Stimulated activated memory B cell treated with anti-CD40 and anti-IgM and Interleukin-4, amounts not matched to agents 10 μg/mL and 1 μg/mL and 100 μg/mL, for 72 hours (primary cell): ENCODE measurements at places on chromosomes 6 and 20.

- no peak for ATAC-seq
Observed at GRCh38 chr6:131129689-131130553, 5.3 kb upstream of the AKAP7 start.

DNA sequence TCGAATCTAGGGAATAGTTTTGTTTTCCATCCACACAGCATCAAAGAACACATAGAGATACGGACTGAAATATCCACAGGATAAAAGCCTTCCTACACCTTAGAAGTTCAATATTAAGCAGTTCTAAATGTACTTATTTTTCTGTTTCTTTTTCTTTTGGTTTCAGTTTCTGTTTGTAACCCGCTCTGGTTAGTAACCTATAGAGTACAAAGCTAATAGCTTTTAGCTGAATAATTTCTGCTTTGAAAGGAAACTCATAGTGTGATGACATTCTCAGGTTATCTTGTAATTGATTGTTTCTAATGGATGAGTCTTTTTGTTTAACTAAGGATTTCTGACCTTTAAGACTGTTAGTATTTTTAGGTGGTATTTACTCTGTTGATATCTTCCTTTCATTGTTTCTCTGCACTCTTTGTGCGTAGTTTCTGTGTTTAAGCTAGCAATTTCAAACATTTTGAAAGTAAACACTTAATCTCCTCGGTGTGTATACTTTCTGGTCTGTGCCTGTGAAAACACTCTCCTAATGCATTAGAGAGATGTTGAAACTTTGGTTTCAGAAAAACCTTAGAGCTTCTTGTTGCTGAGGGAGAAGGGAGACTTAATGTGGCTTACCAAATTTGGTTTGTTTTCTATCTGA, 385.5 kb downstream of the HDGFL1 start:
- no peak for ATAC-seq

- ATAC-seq = no peak
Observed at GRCh38 chr6:135521431-135521830, 23.9 kb upstream of the AHI1 start.

DNA sequence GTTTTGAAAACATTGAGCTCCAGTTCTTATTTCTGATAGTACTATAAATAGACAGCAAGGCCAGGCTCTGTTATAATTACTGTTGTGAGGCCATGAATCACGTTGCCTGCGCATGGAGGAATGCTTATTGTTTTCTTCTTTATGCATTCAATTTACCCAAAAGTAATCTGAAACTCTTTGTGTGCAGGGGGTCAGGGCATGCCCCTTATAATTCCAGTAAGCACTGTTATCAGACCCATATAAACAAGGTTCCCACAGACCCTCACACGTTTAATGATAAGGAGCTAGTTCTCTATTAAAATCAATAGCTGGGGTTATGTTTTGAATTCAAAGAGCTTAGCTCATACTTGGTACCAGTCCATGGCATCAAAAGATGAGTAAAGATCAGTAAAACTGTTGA, 174.8 kb upstream of the ARG1 start:
- no peak for ATAC-seq

GRCh38 chr20:61115364-61116065, 136.5 kb upstream of the CDH4 start:
- ATAC-seq = no peak

DNA sequence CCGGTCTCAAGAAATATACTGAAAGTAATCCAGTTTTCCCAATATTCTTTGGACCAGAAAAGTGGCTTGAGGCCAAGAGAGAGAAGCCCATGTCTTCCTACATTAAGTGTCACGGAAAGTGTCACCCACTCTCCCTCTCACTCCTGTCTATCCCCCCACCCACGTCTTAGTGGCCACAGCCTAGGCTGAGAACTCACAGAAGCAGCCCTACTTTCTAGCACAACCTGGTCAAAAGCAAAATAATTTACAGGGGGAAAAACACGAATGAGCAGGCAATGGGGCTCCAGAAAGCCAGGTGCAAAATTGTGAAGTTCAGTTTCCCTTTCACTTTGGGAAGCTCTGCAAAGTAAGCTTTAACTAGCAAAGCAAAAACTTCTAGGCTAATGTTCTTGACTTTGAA, 118.0 kb downstream of the OPRM1 start:
- ATAC-seq = peak; percentile 44

- ATAC-seq = peak; percentile 24
Observed at GRCh38 chr6:8182902-8183665, 80.7 kb upstream of the EEF1E1 start.

DNA sequence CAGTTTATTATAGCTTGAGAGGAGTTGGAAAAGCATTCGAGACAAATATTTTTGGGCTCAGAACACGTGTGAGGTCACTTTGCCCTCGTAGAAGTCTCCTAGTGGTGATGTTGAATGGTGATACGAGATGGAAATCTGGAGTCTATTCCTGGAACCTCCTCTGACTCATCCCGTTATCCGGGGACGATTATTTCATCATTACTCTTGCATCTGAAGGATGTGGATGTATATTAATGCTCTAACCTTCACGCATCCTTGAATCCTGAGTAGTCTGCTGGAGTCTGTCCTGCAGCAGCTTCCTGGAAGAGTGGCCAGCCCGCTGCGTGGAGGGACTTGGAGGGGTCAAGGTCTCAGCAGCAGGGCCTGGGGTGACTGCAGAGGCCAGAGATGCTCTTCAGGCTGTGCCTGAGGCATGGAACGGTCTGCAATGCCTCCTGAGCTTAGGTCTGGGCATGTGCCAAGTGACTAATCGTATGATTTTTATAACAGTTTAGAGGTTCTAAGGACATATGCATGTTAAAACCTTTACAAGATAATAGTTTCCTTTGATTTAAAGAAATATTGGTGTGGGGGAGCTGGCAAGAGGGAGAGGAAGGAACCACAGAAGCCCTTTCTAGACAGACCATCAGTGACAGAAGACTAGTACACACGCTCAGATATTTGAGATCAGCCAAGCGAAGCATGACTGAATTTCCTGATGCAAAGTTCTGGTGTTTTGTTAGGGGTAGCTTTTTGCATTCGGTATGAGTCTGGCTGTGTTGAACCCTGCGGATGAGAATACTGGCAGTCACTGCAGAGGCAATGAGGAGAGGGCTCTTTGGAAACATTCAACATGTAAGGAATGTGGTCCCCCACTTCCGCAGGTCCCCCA, 400.2 kb downstream of the QKI start:
- ATAC-seq = peak; percentile 39

- no peak for ATAC-seq
Observed at GRCh38 chr6:132484680-132485018, 28.3 kb downstream of the STX7 start.

- no peak for ATAC-seq
Observed at GRCh38 chr20:43832961-43833360, 81.7 kb upstream of the TOX2 start.

- peak; percentile 87 for ATAC-seq
Observed at GRCh38 chr6:90304308-90304707, 7.7 kb upstream of the BACH2 start.

- no peak for ATAC-seq
Observed at GRCh38 chr6:47404435-47404834, 73.2 kb upstream of the CD2AP start.

DNA sequence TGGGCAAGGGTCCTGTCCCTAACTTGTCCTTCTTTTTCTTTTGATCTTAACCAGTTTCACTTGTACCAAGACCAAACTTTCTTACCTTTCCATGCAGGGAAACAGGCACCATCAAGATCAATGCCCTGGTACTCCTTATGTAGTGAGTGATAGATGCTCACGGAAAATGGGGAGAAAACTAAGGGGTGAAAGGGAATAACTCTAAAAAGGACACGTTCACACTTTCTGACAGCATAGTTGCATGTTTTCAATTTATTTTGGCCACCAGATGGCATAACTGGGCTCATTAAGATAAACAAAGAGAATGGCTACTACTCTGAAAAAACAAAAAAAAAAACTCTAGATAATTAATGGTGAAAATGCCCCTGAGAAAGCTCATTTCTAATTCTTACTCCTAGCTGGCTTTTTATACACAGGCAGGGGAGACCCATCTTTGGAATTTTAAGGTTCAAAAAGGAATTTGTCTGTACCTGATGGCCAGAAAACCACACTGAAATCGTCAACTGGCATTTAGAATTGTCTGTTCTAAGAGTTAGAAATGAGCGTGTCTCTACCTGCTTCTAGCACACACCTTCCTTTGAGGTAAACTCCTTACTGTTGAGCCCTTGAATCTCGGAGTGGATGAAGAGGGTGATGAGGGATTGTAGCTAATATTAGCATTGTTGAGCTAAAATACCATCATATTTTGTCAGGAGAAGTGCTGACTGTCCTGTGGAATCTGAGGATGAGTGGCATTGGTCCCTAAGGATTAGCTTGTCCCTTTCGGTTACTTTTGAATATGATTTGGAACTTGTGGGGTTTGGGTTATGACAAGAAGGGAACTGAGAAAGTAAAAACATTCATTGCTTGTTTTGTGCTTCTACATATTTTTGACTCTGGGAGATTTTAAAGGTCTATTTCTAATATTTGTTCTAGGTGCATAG, 62.2 kb upstream of the DDR1 start:
- ATAC-seq = no peak

DNA sequence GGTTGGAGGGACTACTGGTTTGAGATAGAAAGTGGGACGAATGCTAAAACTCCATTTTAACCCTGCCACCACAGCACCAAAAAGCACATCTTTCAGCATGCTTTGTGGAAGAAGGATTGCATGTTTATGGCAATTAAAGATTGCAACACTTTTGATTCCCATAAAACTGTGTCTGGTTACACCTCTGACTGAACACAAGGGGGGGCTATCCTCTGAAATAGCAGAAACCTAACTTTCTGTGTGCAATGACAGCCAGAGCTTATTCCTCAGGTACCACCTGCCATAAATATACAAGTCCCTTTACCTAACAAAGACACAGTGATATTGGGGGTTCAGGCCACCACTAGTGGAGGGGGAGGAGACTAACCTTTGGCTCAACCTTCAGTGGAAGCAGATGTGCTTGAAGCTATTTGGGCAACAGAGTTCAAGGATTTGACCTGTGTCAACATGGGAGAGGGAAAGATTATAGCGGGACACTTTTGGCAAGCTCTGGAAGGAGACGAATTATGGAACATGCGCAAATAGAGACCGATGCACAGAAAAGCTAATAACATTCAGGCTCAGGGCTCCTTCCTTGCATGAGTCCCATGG, 9.6 kb upstream of the PLG start:
- no peak for ATAC-seq

GRCh38 chr6:166650824-166651807, 24.1 kb upstream of the RPS6KA2 start:
- ATAC-seq = no peak

DNA sequence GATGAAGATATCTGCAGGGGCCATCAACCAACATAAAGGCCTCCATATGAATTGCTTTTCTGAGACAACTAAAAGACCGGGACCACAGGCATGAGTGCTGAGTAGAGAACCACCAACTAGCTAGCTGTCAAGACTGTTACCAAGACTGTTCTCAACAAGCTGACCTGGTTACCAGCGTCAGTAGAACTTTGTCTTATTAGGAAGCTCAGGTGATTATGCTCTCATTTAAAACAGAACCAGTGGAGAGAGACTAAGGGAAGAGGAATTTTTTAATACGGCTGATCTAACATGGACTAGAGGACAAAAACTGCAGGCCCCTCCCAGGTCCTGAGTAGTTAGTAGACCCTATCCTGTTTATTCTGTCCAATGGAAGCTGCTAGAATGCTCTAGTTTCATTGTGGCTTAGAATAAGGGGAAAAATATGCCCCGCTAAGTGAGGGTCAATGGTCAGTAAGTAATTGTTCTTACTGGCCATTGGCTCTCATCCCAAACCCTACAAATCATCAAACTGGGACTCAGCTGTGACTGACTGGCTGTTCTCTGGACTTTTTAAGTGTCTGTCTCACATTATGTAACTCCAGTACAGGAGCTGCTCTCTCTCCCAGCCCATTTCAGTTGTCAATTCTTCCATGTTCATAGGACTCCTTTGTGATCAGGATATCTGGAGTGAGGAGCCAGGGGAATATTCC, 3.8 kb upstream of the DYNLRB1 start:
- ATAC-seq = no peak

DNA sequence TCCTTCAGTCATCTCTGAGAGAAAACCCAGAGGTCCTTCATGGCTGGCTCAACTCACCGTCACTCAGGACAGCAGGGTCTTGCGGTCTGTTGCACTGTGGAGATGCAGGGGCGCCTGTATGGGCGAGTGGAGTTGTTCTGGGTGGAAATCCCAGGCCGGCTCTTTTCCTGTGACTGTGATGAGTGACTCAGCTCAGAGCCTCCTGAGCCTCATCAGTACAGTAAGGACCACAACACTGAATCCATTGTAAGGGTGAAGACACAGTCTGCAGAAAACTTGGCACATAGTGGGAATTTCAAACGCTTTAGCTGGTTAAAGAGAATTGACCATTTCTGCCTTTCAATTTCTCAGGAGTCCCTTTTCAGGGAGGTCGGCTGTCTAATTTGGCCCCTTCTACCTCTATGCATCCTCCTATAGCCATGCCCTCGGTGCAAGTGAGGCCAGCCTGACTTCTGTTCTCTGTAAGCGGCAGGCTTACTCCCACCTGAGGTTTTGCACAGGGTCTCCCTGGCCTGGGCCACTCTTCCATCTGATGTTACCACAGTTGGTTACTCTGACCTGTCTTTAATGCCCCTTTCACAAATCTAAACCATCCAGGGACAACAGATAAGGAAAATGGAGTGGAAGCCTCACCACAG, 35.5 kb upstream of the TBXT start:
- peak; percentile 3 for ATAC-seq

DNA sequence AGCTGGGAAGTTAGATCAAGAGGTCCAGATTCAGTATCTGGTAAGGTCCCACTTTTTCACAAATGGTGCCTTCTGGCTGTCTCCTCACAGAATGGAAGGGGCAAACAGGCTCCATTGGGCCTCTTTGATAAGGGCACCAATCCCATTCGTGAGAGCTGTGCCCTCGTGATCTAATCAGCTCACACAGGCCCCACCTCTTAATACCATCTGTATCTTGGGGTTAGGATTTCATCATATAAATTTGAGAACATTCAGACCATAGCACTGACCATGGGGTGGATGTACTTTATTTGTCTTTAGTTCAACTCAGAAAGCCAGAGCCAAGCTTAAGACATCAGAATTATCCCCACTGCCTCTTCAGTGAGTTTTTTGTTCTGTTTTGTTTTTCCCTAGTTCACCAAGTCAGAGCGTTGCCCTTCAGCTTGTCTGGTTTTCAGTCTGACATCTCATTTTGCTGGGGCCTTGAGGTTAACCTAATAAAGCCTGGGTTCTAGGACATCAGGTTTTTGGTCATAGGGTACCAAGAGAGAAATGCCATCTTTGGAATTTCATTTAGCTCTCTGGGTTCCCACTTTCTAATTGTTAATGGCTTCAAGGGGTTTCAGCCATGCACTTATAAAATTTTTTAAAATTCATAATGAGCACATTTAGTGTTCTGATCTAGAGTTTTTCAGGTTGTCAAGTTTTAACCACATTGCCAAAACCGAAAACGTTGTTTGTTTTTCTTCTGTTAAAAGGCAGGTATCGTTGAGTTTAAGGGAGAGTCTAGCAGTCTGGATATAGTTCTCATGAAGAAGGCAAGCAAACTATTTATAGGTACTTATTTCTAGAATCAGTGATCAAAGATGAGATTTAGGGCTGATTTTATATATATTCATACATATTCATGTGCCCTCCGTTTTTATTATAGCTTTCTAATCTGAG, 19.0 kb downstream of the SENP6 start:
- ATAC-seq = no peak
